ENCODE measurements at places on chromosomes 16 and 17. TPM values are rescaled to one million over a fixed set of nuclear protein-coding genes. Genes with fewer than 3 reads are reported as not detected.

DHODH gene
- total RNA-seq, result 5.2 TPM

C16orf74 gene
- total RNA-seq, result 0.83 TPM

HOXB13 gene
- not detected for total RNA-seq

DNAI2 gene
- not detected for total RNA-seq

P2RX1 gene
- total RNA-seq, result 5.8 TPM

SOCS1 gene
- 6.2 TPM for total RNA-seq

NOTUM gene
- total RNA-seq, result not detected

TBC1D3H gene
- not detected for total RNA-seq

MT1H gene
- not detected for total RNA-seq

DNA sequence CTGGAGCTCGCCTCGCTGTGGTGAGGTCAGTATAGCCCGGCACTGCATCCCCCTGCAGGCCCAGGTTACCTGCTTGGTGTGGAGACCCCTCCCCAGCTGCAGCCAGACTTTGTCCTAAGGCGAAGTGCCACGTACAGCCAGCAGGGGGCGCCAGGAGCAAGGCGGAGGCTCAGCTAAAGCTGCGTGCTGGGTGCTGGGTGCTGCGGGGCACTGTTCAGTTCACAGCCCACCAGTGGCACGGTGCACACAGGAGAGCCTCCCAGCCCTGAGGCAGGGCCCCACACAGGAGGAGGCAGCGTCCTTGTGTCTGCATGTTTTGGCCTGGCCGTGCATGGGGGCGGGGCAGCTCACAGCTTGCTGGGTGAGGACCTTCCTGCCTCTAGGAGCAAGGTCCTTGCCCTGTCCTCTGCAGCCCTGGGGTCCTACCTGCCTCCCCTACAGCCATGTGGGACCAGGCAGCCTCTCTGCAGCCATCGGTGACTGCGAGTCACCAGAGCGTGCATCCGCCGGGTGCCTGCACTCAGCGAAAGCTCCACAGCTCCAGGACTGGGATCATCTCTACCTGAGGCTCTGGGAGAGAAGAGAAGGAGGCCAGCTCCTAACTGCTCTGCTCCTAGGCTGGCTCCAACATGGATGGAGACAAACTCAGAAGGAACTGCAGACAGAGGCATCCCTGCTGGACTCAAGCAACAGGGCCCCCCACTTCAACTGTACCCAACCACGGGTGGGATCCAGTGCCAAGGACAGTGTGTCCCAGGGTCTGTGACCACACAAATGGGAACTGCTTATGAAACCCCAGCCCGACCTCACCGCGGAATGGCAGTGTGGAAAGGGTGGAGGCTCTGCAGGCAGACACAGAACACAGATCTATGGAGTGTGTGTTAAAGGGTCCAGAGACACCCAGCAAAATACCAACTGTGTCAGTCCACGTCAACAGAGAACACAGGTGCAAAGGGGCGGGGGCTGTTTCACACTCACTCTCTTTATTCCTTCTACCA lies 19.0 kb downstream of the SLC7A5 start:
- no peak overlapping the region for H3K4me3 ChIP-seq
- H3K36me3 ChIP-seq, result peaks cover 24% of the 10 kb centered on the region
- peaks cover 48% of the 10 kb centered on the region for H3K4me1 ChIP-seq

DNA sequence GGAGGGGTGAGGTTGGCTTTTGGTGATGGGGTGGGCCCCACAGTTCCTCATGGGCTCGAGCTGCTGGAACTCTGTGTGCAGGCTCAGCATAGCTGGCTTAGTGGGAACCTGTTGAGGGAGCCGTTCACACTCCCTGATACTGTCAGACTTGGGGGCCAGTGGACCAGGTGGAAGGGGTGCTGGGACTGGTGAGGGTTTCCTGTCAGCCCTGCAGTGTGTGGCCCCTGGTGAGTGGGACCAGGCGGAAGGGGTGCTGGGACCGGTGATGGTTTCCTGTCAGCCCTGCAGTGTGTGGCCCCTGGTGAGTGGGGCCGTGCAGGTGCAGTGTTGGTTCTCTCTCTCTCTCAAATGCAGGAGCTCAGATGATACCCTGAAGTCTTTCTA lies 45.1 kb upstream of the ZNF750 start:
- H3K27me3 ChIP-seq, result no peaks in the 10 kb centered on the region
- peaks cover 18% of the 10 kb centered on the region for H3K36me3 ChIP-seq
- peak overlapping the region; percentile 25 for H3K27ac ChIP-seq
- no peak overlapping the region for H3K4me3 ChIP-seq

DNA sequence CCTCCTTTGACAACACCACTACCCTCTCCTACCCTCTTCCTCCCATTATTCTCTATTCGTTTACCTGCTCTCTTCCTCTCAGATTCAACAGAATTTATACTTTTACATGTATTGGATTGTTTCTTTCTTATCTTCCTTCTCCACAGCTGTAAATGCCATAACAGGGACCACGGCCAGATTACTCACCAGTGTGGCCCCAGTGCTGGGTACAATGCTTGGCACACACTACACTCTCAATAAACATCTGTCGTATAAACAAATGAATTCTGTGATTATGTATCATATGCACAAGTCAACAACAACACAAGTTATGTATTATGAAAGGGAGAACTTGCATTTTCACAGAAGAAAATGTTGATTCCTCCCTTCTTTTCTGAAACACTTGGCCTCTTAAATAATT lies 20.0 kb downstream of the AARSD1 start:
- H3K27ac ChIP-seq, result no peak overlapping the region
- no peak for DNase-seq
- H3K4me1 ChIP-seq, result peaks cover 20% of the 10 kb centered on the region

DNA sequence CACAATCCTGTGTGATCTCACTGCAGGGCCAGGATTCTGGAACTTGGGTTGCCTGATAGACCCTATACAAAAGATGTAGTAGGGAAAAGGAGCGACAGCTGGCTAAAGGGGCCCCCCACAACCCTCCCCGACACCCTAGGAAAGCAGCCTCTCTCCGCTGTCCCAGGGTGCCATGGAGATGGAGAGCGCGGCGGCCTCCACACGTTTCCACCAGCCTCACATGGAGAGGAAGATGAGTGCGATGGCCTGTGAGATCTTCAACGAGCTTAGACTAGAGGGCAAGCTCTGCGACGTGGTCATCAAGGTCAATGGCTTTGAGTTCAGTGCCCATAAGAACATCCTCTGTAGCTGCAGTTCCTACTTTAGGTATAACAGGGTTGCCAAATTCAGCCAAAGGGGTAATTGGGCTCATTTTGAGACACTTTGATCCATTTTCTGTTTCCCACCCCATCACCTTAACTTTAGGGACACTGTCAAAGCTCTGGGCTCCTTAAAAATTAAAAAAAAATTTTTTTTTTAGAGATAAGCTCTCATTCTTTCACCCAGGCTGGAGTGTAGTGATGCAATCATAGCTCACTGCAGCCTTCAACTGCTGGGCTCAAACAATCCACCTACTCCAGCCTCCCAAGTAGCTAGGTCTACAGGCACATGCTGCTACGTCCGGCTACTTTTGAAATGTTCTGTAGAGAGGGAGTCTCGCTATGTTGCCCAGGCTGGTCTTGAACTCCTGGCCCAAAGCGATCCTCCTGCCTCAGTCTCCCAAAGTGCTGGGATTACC lies at the start of gene KLHL10:
Gene KLHL10 (plus strand): TSS at position 65 of the 778 bp plus-strand sequence. CDS start 108 bp downstream, at position 173.
- no peak for DNase-seq
- H3K27me3 ChIP-seq, result no peaks in the 10 kb centered on the region
- H3K4me1 ChIP-seq, result peaks cover 18% of the 10 kb centered on the region
- no peaks in the 10 kb centered on the region for H3K36me3 ChIP-seq

- no peak overlapping the region for H3K27ac ChIP-seq
- DNase-seq, result no peak
- H3K36me3 ChIP-seq, result no peaks in the 10 kb centered on the region
- H3K4me3 ChIP-seq, result no peak overlapping the region
- no peaks in the 10 kb centered on the region for H3K4me1 ChIP-seq
These were observed 1452.7 kb upstream of the CDH8 start for GRCh38 chr16:63488955-63489354.

GRCh38 chr16:87000001-87000400 lies 317.2 kb downstream of the C16orf95 start:
- no peak overlapping the region for H3K4me3 ChIP-seq
- H3K27me3 ChIP-seq, result no peaks in the 10 kb centered on the region
- H3K36me3 ChIP-seq, result no peaks in the 10 kb centered on the region
- H3K27ac ChIP-seq, result no peak overlapping the region

GRCh38 chr16:24986512-24987303 lies 28.5 kb downstream of the ARHGAP17 start:
- H3K4me1 ChIP-seq, result peaks cover 91% of the 10 kb centered on the region
- H3K27ac ChIP-seq, result peak overlapping the region; percentile 84
- peak overlapping the region; percentile 12 for H3K4me3 ChIP-seq
- DNase-seq, result no peak
- H3K27me3 ChIP-seq, result no peaks in the 10 kb centered on the region
- H3K36me3 ChIP-seq, result no peaks in the 10 kb centered on the region

DNA sequence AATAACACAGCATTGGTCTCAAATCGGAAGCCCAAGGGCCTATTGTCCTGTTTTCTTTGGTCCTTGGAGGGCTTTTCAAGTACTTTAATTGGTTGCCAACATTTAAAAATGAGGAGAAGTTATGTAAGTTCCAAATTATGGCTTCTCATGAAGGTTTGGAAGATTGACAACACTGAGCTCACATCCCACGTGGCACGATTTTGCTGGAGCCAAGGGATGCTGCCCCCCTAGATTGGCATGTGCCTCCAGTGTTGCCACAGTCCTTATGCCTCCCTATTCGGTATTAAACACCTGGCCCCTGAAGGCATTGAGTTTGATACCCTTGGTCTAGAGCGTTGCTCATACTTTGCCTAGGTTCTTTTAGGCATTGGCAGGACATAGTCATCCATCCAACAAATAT lies 108.0 kb downstream of the ZNF18 start:
- no peaks in the 10 kb centered on the region for H3K27me3 ChIP-seq
- no peak overlapping the region for H3K27ac ChIP-seq
- no peak overlapping the region for H3K4me3 ChIP-seq
- no peaks in the 10 kb centered on the region for H3K4me1 ChIP-seq

- no peak for DNase-seq
- H3K4me3 ChIP-seq, result no peak overlapping the region
- no peaks in the 10 kb centered on the region for H3K27me3 ChIP-seq
- H3K36me3 ChIP-seq, result no peaks in the 10 kb centered on the region
These were observed 178.9 kb downstream of the TMEM132E start for GRCh38 chr17:34758316-34758715.

- peaks cover 47% of the 10 kb centered on the region for H3K36me3 ChIP-seq
- no peak for DNase-seq
- no peak overlapping the region for H3K4me3 ChIP-seq
- peaks cover 53% of the 10 kb centered on the region for H3K4me1 ChIP-seq
- no peak overlapping the region for H3K27ac ChIP-seq
These were observed 13.3 kb downstream of the TBKBP1 start for GRCh38 chr17:47707056-47707804.

DNA sequence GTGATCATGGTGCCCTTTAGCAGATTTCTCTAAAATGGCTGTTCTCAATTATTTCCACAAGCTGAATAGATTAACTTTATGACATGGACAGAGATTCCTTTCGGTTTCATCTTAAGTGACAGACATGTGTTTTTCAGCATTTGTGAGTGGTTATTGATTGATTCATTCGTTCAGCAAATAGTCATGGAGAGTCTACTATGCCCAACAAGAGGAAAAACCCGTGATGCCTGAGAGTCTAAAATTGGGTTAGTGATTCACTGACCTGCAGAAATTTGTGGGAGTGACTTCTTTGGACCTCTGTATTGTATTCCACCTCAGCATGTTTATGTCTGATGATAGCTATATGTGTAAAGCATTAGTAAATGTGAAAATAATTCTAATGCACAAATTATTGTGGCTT lies 28.0 kb upstream of the DUSP14 start:
- H3K27me3 ChIP-seq, result no peaks in the 10 kb centered on the region
- peaks cover 39% of the 10 kb centered on the region for H3K36me3 ChIP-seq
- DNase-seq, result no peak
- no peak overlapping the region for H3K4me3 ChIP-seq
- no peak overlapping the region for H3K27ac ChIP-seq
- H3K4me1 ChIP-seq, result no peaks in the 10 kb centered on the region

DNA sequence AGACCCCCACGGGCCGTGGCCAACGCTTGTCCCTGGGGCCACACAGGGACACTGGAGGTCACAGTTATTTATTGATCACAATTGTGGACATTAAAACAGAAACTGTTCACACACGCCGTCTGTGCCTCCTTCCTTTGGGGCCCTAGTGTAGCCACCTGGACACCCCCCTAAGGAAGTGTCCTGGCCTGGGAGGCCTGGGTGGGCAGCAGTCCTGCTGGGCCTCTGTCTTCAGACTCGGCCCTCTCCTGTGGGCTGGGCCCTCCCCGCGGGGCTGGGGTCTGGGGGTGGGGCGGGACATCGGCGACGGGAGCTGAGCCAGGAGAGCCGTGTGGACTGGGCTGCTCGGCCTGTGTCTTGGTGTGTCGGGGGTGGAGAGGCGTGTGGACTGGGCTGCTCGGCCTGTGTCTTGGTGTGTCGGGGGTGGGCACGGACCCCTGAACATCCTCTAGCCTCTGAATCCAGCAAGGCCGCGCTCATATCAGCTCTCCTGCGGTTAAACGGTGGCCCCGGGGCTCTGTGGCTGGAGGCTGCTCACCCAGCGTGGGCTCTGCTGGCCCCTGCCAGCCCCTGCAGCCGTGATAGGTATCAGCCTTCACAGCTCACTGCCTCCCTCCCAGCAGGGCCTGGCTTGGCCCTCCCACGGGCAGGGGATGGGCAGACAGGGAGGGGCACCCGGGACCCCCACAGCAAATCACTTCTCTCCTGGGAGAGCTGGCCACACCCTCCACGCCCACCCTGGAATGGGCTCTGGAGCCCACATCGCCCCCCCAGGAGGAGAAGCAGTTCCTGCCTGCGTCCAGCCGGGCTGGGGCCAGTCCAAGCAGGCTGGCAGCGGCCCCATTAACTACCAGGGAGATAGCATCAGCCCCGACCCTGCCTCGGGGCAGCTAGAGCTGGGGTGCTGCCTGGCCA lies 1.1 kb upstream of the NHLRC4 start:
- peaks cover 41% of the 10 kb centered on the region for H3K4me1 ChIP-seq
- no peak overlapping the region for H3K4me3 ChIP-seq
- H3K36me3 ChIP-seq, result no peaks in the 10 kb centered on the region
- no peak overlapping the region for H3K27ac ChIP-seq

GRCh38 chr16:89367538-89367915 lies 122.8 kb downstream of the ANKRD11 start:
- H3K4me1 ChIP-seq, result peaks cover 79% of the 10 kb centered on the region
- DNase-seq, result no peak
- no peak overlapping the region for H3K4me3 ChIP-seq
- H3K27ac ChIP-seq, result no peak overlapping the region

- DNase-seq, result no peak
- H3K4me1 ChIP-seq, result peaks cover 43% of the 10 kb centered on the region
- H3K27me3 ChIP-seq, result no peaks in the 10 kb centered on the region
- peak overlapping the region; percentile 84 for H3K27ac ChIP-seq
These were observed 26.5 kb downstream of the NKD1 start for GRCh38 chr16:50574745-50575136.

DNA sequence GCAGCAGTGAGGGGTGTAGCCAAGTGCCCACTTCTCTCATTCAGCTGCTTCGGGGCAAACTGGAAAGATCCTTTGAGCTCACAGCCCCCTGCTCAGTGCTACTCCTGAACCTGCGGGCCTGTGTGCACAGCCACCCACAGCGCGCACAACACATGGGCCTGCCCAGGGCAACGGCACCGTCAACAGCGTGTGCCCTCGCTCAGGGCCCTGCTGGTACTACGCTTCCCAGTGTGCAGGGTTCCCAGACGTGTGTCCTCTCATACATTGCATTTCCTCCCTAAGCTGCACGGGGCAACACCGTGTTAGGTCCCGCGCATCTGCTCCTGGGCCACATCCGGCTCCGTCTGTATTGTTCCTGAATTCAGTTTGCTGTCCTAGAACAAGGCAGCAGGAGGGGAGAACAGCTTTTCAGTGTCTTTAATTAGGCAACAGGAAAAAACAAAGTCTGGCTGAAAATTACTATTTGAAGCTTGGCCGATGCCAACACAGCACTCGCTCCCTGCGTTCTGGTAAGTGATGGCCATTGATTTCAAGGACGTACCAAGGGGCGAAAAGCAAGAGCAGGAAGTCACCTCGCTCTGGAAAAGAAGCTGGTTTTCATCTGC lies 15.2 kb downstream of the MRM3 start:
- H3K4me3 ChIP-seq, result no peak overlapping the region
- H3K27me3 ChIP-seq, result no peaks in the 10 kb centered on the region
- peaks cover 30% of the 10 kb centered on the region for H3K36me3 ChIP-seq
- peaks cover 28% of the 10 kb centered on the region for H3K4me1 ChIP-seq

Measured in esophagus muscularis mucosa (tissue), 4 donors.